ENCODE measurements at places on chromosomes 2 and 18.
A peak's percentile ranks its signal among the peaks of the same experiment; 100 is the strongest.

DNA sequence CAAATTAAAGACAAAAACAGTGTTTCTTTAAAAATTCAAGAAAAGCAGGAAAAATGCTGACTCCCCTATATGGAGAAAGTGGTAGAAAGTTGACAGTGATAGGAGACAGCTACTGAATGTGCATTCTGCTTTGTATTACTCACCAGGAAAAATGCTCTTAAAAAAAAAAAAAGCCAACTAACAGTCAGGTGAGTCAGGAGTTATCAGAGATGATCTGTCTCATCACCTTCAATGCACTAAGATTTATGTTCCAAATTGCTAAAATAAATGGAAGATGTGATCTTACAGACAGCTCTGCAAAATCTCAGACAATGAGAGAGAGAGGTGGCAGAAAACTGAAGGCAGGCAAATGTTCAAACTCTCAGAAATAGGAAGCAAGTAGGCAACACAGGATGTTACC is 47.6 kb upstream of the ZNF521 start:
- DNase-seq: no peak

GRCh38 chr2:98477036-98477435 is 32.4 kb downstream of the INPP4A start:
- DNase-seq: no peak

GRCh38 chr2:209671020-209671680 is 100.5 kb upstream of the UNC80 start:
- no peak for DNase-seq

DNA sequence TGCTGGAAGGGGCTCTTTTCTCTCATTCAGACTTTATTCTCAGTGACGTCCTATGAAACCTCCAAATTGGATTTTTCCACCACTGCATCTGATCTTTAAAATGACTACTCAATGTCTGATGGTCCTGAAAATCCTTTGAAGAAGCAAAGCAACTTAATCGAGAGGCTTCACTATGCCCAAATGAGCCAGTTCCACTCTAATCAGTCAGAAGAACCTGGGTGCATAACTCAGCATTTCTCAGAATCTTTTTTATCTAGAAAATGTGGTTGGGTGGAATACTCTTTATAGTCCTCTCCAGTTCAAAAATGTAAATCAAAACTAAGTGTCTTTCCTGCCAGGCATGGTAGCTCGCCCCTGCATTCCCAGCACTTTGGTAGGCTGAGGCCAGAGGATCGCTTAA is 60.7 kb downstream of the PRELID3A start:
- no peak for DNase-seq

DNA sequence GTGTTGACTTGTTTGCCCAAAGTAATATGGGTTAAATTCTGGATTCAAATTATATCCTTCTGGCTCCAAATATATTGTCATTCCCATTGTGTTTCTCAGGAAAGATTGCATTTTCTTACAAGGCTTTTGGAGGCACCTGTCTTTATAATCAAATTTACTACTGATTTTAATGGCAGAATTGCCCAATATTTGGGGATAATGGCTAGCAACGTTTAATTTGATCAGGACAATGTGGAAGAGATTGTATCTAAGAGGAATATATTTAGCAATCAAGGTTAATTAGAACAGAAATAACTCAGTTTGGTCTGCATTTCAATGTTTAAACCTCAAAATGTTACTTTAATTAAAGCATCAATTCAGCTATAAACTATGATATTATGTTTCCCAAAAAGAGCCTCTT is 41.7 kb upstream of the ZNF804A start:
- no peak for DNase-seq

- no peak for DNase-seq
Observed at GRCh38 chr2:74828543-74828942, 5.4 kb upstream of the HK2 start.

GRCh38 chr2:223306371-223306770 is 254.4 kb downstream of the KCNE4 start:
- DNase-seq: no peak

DNA sequence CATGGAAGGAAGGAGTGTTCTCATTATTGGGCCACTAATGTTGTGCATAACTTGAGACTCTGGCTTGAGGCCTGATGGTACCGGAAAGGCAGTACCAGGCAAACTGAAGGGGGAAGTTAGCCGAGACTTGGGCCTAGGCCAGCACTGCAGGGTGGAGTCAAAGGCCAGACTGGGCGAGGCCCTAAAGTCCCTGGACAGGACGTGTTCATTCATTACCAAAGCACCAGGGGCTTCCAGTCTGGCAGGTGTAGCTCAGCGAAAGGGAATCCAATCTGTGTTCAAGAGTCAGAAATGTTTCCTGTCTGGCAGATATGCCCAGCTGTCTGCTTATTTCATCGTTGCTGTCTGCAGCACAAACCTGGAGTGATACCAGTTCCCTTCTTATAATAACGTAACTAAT is 4.7 kb upstream of the ITSN2 start:
- DNase-seq: no peak

- DNase-seq: no peak
Observed at GRCh38 chr2:240998995-240999791, 775 bp downstream of the SNED1 start.

- no peak for DNase-seq
Observed at GRCh38 chr18:32612651-32613050, 142.0 kb upstream of the GAREM1 start.

GRCh38 chr2:217610401-217610814 is 392.4 kb downstream of the TNS1 start:
- DNase-seq: no peak

DNA sequence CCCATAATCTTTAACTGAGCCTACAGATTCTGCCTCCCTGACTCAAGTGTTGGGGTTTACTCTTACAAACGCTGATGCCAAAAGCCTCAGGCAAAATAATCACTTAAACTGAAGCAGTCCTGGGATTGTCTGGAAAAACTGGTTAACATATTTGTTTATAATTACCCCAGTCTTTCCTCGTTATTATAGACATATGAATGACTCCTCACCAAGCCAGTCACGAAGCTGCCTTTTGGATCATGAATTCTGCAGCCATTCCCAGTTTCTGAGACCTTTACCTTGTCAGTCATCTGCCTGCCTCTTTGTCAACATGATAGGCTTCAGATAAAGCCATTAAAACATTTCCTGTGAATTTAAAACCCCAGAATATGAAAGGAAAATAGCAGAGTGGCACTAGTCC is 46.4 kb downstream of the MREG start:
- DNase-seq: no peak

DNA sequence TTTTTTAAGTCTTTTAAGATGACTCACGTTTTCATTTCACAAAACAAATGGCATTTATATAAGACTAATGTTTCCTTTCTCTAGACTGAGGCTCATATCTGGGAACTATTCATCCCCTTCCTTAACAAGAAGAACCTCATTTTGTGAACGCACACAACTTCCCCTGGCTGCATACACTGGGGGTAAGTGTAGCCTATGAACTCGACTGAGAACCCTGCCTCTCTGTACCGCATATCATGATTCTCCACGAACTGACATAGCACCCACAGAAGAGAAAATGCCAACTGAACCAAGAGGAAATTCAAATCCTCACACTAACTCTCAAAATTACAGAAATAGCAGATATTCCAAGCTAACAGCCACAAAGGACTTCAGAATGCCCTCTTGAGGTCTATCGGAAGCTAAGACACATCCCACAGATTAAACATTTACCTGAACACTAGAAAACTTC is 236.7 kb downstream of the TCF4 start:
- DNase-seq: no peak

GRCh38 chr18:9901377-9901776 is 12.4 kb upstream of the VAPA start:
- DNase-seq: peak; percentile 24

GRCh38 chr2:9287400-9288045 is 80.9 kb downstream of the ASAP2 start:
- no peak for DNase-seq

DNA sequence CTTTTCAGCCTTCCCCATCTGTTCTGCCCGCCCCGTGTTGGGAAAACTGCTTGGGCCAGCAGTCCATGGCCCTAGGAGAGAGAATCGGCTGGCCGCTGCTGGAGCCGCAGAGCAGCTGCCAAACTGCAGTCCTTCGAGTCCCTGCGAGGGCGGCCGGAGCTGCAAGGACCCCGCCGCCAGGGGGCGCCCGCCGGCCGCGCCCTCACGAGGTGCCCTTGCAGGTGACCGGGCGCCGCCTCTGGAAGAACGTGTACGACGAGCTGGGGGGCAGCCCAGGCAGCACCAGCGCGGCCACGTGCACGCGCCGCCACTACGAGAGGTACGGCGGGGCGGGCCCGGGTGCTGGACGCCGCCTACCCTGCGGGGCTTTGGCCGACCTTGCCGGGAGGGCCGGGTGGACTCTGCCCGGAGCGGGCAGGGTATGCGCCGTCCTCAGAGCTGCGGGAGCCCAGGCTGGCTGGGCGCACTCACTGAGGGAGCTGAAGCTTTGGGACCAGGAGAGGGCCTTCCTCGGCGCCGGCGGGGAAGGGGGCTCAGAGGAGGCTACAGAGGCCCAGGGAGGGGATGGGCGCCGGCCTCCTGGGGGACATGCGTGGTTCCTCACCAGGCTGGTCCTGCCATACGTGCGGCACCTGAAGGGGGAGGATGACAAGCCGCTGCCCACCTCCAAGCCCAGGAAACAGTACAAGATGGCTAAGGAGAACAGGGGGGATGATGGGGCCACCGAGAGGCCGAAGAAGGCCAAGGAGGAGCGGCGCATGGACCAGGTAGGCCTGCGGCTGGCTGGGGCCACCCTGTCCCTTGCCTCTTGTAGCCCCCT is 13.6 kb downstream of the ARID5A start:
- DNase-seq: no peak

DNA sequence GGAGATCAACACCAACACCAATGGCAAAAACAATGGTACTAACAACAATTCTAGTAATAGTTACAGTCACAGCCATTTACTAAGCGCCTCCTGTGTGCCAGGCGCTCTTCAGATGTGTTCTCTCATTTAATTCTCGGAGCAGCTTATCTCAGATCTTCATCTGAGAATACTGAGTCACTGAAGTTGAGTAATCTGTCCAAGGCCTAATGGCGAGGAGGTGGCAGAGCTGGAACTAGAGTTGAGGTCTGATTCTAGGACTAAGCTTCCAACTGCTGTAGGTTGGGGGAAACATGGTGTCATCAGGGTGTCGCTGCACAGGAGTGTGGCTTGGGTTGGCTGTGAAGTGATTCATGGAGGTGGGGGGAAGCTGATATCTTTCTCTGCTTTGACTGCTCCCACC is 156.1 kb downstream of the DYSF start:
- no peak for DNase-seq

DNA sequence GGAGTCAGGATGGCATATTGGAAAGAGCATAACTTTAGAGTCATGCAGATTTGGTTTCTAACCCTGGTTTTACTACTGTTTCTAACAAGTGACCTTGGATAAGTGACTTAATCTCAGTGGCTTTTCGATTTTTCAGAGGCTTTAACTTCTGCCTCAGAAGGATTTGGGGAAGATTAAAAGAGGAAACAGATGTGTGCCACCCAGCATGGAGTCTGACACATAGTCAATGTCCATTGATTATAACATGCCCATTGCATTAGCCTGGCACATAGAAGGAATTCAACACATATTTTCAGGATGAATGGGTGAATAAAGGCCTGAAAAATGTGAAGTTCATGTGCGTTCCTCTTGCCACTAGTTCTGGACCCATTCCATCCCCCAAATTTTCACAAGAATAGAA is 438.2 kb downstream of the EPHA4 start:
- no peak for DNase-seq

DNA sequence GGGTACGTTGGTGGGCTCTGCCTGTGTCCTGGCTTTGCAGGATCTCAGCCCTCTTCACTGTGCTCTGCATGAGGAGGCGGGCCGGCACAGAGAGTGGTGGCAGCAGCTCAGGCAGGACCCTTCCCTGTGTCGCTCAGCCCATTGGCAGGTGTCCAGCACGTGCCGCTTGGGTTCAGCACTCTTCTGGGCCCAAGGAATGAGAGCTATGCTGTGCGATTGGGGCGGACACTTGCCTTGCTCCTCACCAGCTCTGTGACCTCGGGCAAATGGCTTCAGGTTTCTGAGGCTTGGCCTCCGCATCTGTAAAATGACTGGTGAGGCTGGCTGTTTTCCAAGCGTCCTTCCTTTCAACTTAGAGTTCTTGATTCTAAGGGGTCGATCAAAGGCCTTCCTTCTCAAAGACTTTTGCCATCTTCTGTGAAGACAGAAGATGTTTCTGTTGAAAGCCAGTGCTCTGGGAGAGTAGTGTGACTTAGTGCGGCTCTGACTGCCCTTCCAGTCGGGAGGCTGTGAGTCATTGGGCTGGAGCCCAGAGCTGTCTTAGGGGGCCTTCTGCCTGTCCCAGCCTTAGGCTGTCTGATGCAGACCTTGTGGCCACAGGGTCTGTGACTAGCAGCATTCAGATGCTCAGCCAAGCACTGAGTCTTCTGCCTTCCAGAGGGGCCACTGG is 35.6 kb downstream of the GLI2 start:
- peak; percentile 4 for DNase-seq

- DNase-seq: no peak
Observed at GRCh38 chr2:11077411-11077810, 77.9 kb upstream of the SLC66A3 start.

DNA sequence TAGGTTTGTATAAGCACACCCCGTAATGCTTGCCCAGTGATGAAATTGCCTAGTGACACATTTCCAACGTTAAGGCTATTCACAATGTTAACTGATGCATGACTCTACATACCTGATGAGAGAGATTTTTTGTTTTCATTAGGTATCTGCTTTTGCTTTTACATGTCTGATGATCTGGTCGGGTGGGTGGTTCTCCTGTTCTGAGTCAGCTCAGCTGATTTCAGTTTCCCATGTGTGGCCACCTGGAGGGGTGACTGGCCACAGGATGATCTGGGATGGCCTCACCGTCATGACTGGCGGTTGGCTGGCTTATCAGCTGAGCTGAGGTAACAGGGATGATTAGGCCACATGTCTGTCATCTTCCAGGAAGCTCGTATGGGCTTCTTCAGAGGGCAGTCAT is 33.8 kb upstream of the ACYP2 start:
- no peak for DNase-seq

DNA sequence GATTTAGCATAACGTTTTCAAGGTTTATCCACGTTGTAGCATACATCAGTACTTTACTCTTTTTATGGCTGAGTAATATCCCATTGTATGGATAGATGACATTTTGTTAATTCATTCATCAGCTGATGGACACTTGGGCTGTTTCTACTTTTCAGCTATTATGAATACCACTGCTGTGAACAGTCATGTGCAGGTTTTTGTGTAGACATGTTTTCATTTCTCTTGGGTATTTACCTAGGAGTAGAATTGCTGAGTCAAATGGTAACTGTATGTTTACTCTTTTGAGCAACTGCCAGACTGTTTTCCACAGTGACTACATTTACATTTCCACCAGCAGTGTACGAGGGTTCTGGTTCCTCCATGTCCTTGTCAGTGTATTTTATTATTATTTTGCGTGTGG is 33.9 kb downstream of the COX7A2L start:
- no peak for DNase-seq

GRCh38 chr2:228048838-228049490 is 132.5 kb downstream of the SPHKAP start:
- DNase-seq: peak; percentile 31

DNA sequence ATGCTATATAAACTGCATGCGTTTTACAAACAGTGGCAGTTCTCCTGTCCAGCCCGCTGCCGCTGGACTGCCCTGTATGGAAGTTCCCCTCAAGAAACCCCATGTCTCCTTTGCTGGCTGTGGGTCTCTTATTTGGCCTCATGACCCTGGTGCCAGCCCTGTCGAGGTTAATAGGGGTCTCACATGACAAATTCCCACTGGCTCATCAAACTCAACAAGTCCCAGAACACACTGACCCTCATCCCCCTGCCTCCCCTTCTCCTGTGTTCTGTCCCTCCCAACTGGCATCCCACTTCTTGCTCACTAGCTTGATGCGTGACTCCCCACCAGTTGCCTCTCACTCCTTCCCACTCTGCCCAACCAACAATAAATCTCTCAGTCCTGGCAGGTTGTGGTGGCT is 137.6 kb upstream of the HS6ST1 start:
- DNase-seq: no peak

All from NCI-H446 treated with DMSO at 0.1 percent for 48 hours (cell line).